ENCODE measurements at places on chromosomes 12 and 14. TPM values are rescaled to one million over a fixed set of nuclear protein-coding genes. Genes with fewer than 3 reads are reported as not detected.
A peak's percentile ranks its signal among the peaks of the same experiment; 100 is the strongest.

DNA sequence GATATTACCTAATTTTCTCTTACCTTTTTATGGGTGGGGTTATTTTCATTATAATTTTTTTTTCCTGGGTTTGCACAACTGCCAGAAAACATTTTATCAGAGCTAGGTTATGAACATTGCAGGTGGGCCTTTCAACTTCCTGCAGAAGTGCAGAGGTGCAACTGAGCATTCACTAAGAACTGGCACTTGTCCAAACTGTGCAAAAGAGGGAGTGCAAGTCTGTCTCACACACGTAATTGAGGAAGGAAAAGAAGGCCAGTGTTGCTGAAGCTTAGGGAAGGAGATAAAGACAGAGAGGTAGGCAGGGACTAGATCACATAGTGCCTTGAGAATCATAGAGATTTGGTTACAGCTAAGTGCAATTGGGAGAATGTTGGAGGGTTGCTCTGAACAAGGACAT is 14.1 kb upstream of the AMN1 start:
- no peak for DNase-seq

DNA sequence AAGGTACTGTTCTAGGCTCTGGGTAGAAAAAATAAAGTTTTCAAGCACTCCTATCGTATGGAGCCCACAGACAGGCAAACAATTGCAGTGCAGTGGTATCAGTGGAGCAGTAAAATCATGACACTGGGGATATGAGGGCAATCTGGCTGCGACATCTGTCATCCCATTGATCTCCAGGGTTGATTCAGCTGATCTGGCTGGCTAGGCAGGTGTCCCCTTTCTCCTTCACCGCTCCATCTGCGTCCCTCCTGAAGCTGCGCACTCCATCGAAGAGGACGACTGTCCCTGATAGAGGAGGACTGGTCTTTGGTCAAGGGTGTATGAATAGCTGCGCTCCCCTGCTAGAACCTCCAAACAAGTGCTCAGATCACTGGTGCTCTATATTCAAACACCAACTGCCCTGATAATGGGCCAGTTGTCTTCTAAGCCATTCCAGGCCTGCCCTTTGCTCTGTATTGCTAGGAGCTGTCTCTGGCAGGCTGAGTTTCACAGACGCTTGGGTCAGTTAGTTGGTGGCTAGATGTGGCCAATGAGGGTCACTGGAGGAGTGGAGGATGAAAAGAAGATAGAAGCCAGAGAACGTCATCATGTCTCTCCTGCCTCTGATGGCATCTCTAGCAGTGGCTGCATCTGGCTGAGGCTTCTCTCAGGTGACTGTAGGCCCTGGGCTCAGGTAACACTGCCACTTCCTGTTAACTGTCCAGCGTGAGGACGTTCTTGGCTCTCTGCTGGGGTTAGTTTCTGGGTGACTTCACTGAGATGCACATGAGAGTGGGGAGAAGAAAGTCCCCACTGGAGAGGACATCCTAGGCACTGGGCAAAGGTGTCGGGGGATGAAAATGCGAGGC is 205.0 kb upstream of the FOXN3 start:
- DNase-seq, result no peak

DNA sequence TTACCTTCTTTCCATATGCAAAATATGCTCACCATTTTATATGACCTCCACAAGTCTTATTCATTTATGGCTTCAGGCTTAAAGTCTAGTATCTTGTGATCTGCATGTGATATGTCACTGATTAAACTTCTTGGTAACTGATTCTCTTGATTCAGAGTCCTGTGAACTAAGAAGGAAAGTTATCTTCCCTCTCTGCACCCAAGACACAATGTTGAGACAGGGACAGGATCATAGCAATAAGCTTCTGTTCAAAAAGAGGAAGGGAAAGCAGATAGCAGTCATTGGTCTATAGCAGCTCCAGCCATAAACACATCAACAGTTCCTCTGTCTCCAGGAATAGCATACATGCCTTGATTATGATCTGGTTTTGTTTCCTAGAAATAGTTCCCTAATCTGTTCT is 103.1 kb downstream of the UNC79 start:
- DNase-seq, result no peak

GRCh38 chr12:63021116-63021515 is 86.2 kb upstream of the PPM1H start:
- DNase-seq, result no peak

GRCh38 chr12:102479099-102479885 is 1.1 kb downstream of the IGF1 start:
- DNase-seq, result no peak

- no peak for DNase-seq
These were observed 166.6 kb upstream of the ATP2B1 start for GRCh38 chr12:89875225-89875624.

DNA sequence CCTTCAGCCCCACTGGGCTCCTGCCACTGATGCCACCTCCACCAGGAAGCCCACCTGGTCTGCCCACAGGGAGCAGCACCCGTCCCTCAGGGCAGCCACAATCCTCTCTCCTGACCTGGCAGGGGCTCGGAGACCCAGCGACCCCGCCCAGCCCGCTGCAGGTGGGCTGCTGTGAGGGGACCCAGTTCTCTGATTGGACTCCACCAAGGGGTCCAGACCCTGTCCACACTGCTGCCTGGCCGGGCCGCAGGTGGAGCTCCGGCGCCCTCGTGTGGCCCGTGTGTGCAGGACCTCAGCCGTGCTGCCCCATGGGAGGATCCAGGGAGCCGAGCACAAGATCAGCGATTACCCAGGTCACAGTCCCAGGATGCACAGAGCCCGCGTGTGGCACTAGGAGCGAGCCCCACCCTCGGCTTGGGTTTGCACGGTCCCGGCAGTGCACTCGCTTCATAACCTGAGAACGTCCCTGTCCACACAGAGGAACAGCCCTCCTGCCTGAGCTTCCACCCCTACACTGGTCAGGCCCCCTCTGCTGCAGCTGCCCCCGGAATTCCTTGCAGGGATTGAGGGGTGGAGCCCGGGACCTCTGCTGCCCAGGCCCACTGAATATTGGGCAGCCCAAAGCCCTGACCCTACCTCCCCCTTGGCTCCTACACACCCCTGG is 35.4 kb upstream of the TMEM179 start:
- DNase-seq, result no peak

GRCh38 chr14:41558490-41558889 is 48.2 kb upstream of the LRFN5 start:
- DNase-seq, result no peak

DNA sequence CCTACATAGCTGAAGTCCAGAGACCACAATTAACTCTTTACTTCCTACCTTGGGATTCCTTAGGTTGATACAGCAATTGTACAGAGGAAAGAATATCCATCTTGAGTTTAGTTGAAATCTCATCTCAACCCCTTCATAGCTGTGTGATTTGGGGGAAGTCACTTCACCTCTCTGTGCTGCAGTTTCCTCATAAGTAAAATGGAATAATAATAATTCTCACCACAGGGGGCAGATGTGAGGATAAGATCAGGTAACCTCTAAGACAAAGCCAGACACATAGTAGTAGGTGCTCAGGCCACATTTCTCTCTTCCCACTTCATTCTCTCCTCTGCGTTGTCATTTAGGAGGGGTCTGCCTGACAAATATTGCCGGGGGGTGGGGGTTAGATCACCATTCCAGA is 6.7 kb downstream of the FOXN4 start:
- DNase-seq, result no peak

GRCh38 chr14:24094841-24095270 is 745 bp downstream of the PCK2 start:
- no peak for DNase-seq

GRCh38 chr12:26845057-26845666 is 12.2 kb upstream of the ITPR2 start:
- DNase-seq, result no peak

DNA sequence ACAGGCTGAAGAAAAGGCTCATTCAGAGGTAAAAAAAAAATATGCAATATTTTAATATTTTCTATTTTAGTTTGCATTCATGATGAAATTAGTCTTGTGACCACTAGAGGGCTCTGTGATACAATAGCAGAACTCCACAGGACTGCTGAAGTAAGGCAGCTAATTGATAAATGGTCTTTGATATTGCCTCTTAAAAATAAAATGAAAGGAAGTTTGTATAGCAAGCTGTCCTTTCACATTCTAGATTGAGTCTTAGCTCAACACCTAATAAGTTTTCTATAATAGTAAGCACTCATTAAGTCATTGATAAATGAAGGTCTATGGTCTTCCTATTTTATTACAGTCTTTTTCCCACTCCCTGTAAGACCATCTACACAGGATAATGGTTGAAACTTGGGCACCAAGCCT is 315.7 kb downstream of the NAV3 start:
- DNase-seq, result no peak

DNA sequence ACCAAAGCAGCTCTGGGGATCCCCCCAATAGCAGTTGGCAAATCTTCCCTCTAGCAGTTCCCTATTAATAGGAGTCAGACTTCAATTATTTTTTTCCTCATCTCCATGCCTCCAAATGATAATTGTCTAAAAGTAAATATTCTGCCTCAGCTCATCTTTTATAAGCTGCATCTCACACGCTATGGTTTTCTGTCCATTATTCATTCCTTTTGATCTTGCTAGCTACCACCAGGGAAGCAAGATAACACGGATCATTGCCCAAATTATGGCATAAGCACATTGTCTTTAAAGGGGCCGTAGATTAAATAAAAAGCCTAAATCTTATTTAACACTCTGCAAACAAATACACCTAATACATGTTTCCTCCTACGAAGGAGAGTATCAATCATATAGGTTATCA is 670.8 kb upstream of the FLRT2 start:
- DNase-seq, result no peak

GRCh38 chr14:56081139-56081538 is 37.1 kb upstream of the PELI2 start:
- DNase-seq, result no peak

GRCh38 chr14:68384335-68384734 is 408.5 kb downstream of the ZFP36L1 start:
- DNase-seq, result no peak

GRCh38 chr12:98504368-98504617 is 11.1 kb upstream of the TMPO start:
- DNase-seq, result no peak

GRCh38 chr12:41835556-41835955 is 309.1 kb downstream of the GXYLT1 start:
- DNase-seq, result no peak

DNA sequence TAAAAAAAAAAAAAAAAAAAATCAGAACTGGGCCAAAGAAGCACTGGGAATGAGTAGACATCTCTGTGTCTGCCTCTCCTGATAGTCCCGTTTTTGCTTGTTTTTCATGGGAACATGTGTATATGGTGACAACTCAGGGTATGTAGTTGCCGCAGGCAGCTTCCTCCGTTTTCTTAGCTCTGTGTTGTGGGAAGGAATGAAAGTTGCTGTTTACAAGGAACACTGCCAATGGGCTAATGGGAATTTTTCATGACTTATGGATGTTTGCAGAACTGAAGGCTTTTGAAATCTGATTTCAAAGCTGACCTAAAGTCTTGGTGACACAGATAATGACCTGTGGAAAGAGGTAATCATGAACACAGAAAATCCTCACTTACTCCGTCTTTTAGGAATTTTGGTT is 146.4 kb upstream of the BTG1 start:
- DNase-seq, result no peak

GRCh38 chr14:99737451-99737951 is 53.4 kb downstream of the CYP46A1 start:
- DNase-seq, result peak; percentile 44

CLEC12A gene
- 4.8 TPM for total RNA-seq

C12orf75 gene
- 159 TPM for total RNA-seq

ZDHHC22 gene
- not detected for total RNA-seq

OAS3 gene
- 20.1 TPM for total RNA-seq

TTC6 gene
- total RNA-seq, result not detected

CACNA2D4 gene
- 12.1 TPM for total RNA-seq

GARIN6 gene
- not detected for total RNA-seq

NANOG gene
- not detected for total RNA-seq

AHNAK2 gene
- total RNA-seq, result not detected

LMNTD1 gene
- total RNA-seq, result not detected

ACOT6 gene
- total RNA-seq, result not detected
